ENCODE measurements at places on chromosomes 7 and 10. TPM values are rescaled to one million over a fixed set of nuclear protein-coding genes. Genes with fewer than 3 reads are reported as not detected.

Gene CAV2
- polyA plus RNA-seq: 1.1 TPM

Gene FBXO24
- polyA plus RNA-seq: 0.52 TPM

Gene UNCX
- 1.6 TPM for polyA plus RNA-seq

Gene ITGB8
- 11.2 TPM for polyA plus RNA-seq

Gene SH2B2
- polyA plus RNA-seq: 21.6 TPM

Gene OR2A5
- polyA plus RNA-seq: not detected

Gene ADAM22
- 46.3 TPM for polyA plus RNA-seq

Gene PLXDC2
- 3.4 TPM for polyA plus RNA-seq

Gene CACNB2
- polyA plus RNA-seq: 14.3 TPM

Gene TECPR1
- polyA plus RNA-seq: 50.8 TPM

Gene PNLIPRP2
- not detected for polyA plus RNA-seq

Gene LRMDA
- 8.4 TPM for polyA plus RNA-seq

Gene CCDC6
- 20.1 TPM for polyA plus RNA-seq

Gene GHRHR
- not detected for polyA plus RNA-seq

Gene JAZF1
- polyA plus RNA-seq: 25.5 TPM

Gene LRRD1
- polyA plus RNA-seq: 2.7 TPM

Gene FAM25C
- polyA plus RNA-seq: not detected

Gene ANXA8
- not detected for polyA plus RNA-seq

Gene EPHB6
- polyA plus RNA-seq: 14.8 TPM

Gene CFTR
- polyA plus RNA-seq: not detected

Gene UTF1
- not detected for polyA plus RNA-seq

Gene TBATA
- not detected for polyA plus RNA-seq

Gene NCF1
- polyA plus RNA-seq: 0.70 TPM

Gene ZSCAN25
- polyA plus RNA-seq: 12.1 TPM

Gene H2BK1
- not detected for polyA plus RNA-seq

Gene SFRP5
- 1.2 TPM for polyA plus RNA-seq

Gene MOGAT3
- polyA plus RNA-seq: not detected

Gene WAPL
- 26.3 TPM for polyA plus RNA-seq

Gene TCERG1L
- not detected for polyA plus RNA-seq

Gene PRPS1L1
- not detected for polyA plus RNA-seq

Gene NEUROG3
- polyA plus RNA-seq: not detected

Gene UBTD1
- polyA plus RNA-seq: 2.8 TPM

Gene WIPF3
- 3.8 TPM for polyA plus RNA-seq

Gene SEC23IP
- polyA plus RNA-seq: 13.8 TPM

Gene LIPJ
- polyA plus RNA-seq: 0.15 TPM

Gene HOXA3
- not detected for polyA plus RNA-seq

Gene C7orf57
- polyA plus RNA-seq: not detected

Gene FANK1
- polyA plus RNA-seq: 3.1 TPM

Gene HOXA2
- not detected for polyA plus RNA-seq

Gene PRTFDC1
- 4.5 TPM for polyA plus RNA-seq

Gene NKX6-2
- polyA plus RNA-seq: 0.30 TPM

Gene DUS4L
- polyA plus RNA-seq: 24.2 TPM

Gene PDK4
- polyA plus RNA-seq: not detected

Gene LIPK
- not detected for polyA plus RNA-seq

Gene SNX10
- 25.6 TPM for polyA plus RNA-seq

Gene ZNF365
- 3.1 TPM for polyA plus RNA-seq

Gene FGFR2
- polyA plus RNA-seq: 15.7 TPM

Gene CNTNAP2
- polyA plus RNA-seq: 276 TPM

Gene TIAL1
- polyA plus RNA-seq: 85.1 TPM

Gene BMPR1A
- 29.9 TPM for polyA plus RNA-seq

Gene MRPL43
- polyA plus RNA-seq: 122 TPM

Gene ASB10
- not detected for polyA plus RNA-seq

Gene NPC1L1
- polyA plus RNA-seq: 0.20 TPM

Gene RAPGEF5
- polyA plus RNA-seq: 37.8 TPM

Gene CFAP70
- 5.8 TPM for polyA plus RNA-seq

Gene SYT15
- 0.16 TPM for polyA plus RNA-seq

Gene KCNK18
- polyA plus RNA-seq: not detected

Gene CCDC146
- 13.0 TPM for polyA plus RNA-seq

Gene CPEB3
- polyA plus RNA-seq: 20.0 TPM

Data from neural cell (in vitro differentiated cells).